ENCODE measurements at places on chromosomes 13 and 19.

DNA sequence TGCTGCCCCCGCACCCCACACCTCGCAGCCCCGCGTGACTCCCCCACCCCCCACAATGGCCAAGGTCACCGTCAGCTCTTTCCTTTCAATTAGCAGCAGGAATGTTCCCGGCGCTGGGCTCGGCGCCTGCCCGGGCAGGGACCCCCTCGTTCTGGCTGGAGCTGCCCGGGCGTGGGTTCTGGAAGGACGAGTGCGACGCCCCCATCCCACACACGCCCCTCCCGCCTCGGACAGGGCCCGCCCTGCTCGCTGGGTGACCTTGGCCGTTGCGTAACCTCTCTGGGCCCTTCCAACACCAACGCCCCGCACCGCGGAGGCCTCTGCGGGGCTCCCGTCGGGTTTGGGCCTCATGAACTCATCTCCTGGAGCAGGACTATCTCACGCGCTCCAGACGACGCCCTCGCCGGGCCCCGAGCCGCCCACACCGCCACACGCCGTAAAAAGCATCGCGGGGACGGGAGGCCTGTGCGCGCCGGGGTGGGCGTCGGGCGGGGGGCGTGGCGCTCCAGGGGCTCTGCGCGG lies 10.3 kb downstream of the PALM start:
- H3K4me1 ChIP-seq: peaks cover 6% of the 10 kb centered on the region
- no peaks in the 10 kb centered on the region for H3K36me3 ChIP-seq
- H3K27ac ChIP-seq: peak overlapping the region; percentile 58
- H3K4me3 ChIP-seq: no peak overlapping the region
- H3K27me3 ChIP-seq: no peaks in the 10 kb centered on the region
- no peak for DNase-seq

- H3K27ac ChIP-seq: no peak overlapping the region
- DNase-seq: no peak
- no peaks in the 10 kb centered on the region for H3K27me3 ChIP-seq
- no peaks in the 10 kb centered on the region for H3K4me1 ChIP-seq
- no peak overlapping the region for H3K4me3 ChIP-seq
Observed at GRCh38 chr19:43806848-43807247, 4.6 kb upstream of the LYPD5 start.

- H3K27me3 ChIP-seq: no peaks in the 10 kb centered on the region
- peaks cover 31% of the 10 kb centered on the region for H3K4me1 ChIP-seq
- peaks cover 89% of the 10 kb centered on the region for H3K36me3 ChIP-seq
- H3K27ac ChIP-seq: no peak overlapping the region
- H3K4me3 ChIP-seq: no peak overlapping the region
Observed at GRCh38 chr19:41302624-41303351, 7.2 kb upstream of the CCDC97 start.

DNA sequence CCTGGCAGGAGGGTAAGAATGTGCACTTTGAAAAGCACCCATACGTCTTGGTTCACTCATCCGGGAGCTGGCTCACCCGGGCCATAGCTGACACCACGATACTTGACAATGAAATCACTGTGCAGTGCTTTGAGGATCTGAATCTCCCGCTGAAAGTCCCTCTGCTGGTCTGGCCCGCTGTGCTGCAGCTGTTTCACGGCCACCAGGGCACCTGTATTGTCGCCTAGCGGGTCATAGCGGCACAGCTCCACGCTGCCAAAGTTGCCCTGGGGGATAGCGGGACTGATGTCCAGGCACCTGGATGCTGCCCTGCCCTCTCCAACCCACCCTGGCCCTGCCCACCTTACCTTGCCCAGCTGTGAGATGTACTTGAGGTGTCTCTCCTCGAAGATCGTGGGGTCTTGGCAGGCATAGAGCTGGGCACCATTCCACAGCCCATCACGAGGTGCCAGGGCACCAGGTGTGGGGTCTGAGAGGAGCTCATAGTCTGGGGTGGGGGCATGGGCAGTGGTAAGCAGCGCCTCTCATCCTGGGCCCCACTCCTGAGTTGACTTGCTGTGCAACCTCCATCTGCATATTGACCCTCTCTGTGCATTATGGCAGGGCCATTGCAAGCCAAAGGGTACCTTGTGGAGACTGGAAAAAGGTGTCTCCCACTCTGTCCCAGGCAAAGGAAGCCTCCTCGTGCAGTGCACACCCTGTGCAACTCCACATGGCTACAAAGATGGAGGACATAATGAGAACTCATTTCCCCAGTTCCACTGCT lies 11.3 kb upstream of the INSL3 start:
- H3K27ac ChIP-seq: no peak overlapping the region
- H3K36me3 ChIP-seq: no peaks in the 10 kb centered on the region
- DNase-seq: no peak

- DNase-seq: no peak
- H3K4me1 ChIP-seq: 0 out of 2 replicates have a peak, but pooled peaks cover under 1% of the 10 kb centered on the region
- no peak overlapping the region for H3K27ac ChIP-seq
- no peaks in the 10 kb centered on the region for H3K36me3 ChIP-seq
Observed at GRCh38 chr13:77528834-77529500, 6.5 kb upstream of the SCEL start.

GRCh38 chr13:48000559-48001113 lies 437 bp downstream of the SUCLA2 start:
- peaks cover 17% of the 10 kb centered on the region for H3K36me3 ChIP-seq
- peak; percentile 64 for DNase-seq
- H3K4me1 ChIP-seq: peaks cover 2% of the 10 kb centered on the region
- no peaks in the 10 kb centered on the region for H3K27me3 ChIP-seq
- peak overlapping the region; percentile 95 for H3K27ac ChIP-seq

- H3K36me3 ChIP-seq: no peaks in the 10 kb centered on the region
- no peak for DNase-seq
- no peak overlapping the region for H3K27ac ChIP-seq
- no peak overlapping the region for H3K4me3 ChIP-seq
- no peaks in the 10 kb centered on the region for H3K4me1 ChIP-seq
Observed at GRCh38 chr13:111893071-111893606, 173.8 kb upstream of the SOX1 start.

DNA sequence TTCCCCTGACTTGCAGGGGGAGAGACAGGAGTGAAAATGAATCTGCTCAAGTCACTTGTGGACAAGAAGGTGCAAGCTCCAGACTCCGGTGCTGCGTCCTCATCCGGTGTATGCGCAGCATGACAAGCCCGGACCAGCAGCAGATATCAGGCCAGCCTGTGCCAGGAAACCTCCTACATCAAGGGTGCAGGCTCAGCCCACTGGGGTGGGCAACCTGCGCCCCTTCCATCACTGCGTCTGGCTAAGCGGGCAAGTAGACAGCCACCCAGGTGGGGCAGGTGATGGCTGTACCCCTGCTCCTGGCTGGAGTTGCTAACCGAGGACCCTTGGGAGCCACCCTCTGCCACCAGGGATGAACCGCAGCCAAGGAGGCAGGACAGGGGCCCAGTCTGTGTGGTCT lies 32.9 kb upstream of the SLC15A1 start:
- peaks cover 3% of the 10 kb centered on the region for H3K4me1 ChIP-seq
- H3K27me3 ChIP-seq: no peaks in the 10 kb centered on the region
- DNase-seq: no peak

DNA sequence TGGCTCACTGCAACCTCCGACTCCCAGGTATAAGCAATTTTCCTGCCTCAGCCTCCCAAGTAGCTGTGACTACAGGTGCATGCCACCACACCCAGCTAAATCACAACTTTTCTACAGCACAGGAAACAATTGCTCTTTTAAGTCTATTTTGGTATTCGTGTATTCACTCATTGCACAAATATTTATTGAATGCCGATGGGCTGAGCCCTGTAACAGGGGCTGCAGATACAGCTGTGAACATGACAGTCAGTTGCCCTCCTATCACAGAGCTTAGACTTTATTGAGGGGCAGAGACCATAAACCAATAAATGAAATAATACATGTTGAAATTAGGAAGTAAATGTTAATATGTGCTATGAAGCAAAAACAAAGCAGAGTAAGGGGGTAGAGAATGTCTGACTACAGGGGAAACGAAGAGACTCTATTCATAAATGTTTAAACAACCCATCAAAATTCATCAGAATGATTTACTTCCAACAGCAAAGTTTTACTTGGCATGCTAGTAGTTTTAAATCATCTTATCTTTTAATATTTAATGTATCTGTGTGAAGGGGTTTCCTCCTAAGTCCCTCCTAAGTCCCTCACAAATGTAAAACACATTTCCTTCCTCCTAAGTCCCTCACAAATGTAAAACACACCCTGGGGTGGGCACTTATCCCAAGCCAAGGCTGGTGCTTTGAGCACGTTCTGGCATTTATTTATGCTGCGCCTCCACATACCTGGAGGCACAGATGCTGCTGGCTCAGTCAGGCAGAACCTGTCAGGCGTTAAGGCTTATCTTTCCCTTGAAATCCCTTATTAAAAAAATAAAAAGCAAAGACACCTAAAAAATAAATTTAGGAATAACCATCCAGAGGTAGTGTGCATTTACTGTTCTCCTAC lies 140.8 kb downstream of the MIPEP start:
- H3K27ac ChIP-seq: no peak overlapping the region
- H3K27me3 ChIP-seq: no peaks in the 10 kb centered on the region

DNA sequence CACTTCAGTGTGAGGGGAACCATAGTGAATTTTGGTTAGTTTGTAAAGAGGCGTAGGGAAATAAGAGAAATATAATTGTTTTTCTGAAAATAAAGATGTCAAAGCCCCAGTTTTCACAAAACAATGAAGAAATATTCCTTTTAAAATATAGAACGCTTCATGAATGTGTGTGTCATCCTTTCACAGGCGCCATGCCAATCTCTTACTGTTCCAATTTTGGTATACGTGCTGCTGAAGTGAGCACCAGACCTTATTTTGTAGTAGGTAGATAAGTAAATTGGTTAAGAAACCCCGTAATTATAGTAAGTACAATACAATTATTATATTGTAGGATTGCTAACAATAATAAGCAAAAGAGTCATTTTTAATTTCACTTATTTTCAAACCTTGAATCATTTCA lies 43.3 kb downstream of the NAA16 start:
- H3K36me3 ChIP-seq: peaks cover 33% of the 10 kb centered on the region
- DNase-seq: no peak
- no peaks in the 10 kb centered on the region for H3K27me3 ChIP-seq
- H3K27ac ChIP-seq: no peak overlapping the region
- no peaks in the 10 kb centered on the region for H3K4me1 ChIP-seq

- H3K36me3 ChIP-seq: no peaks in the 10 kb centered on the region
- no peak overlapping the region for H3K27ac ChIP-seq
- no peaks in the 10 kb centered on the region for H3K4me1 ChIP-seq
Observed at GRCh38 chr19:15476325-15476724, 3.0 kb downstream of the PGLYRP2 start.

DNA sequence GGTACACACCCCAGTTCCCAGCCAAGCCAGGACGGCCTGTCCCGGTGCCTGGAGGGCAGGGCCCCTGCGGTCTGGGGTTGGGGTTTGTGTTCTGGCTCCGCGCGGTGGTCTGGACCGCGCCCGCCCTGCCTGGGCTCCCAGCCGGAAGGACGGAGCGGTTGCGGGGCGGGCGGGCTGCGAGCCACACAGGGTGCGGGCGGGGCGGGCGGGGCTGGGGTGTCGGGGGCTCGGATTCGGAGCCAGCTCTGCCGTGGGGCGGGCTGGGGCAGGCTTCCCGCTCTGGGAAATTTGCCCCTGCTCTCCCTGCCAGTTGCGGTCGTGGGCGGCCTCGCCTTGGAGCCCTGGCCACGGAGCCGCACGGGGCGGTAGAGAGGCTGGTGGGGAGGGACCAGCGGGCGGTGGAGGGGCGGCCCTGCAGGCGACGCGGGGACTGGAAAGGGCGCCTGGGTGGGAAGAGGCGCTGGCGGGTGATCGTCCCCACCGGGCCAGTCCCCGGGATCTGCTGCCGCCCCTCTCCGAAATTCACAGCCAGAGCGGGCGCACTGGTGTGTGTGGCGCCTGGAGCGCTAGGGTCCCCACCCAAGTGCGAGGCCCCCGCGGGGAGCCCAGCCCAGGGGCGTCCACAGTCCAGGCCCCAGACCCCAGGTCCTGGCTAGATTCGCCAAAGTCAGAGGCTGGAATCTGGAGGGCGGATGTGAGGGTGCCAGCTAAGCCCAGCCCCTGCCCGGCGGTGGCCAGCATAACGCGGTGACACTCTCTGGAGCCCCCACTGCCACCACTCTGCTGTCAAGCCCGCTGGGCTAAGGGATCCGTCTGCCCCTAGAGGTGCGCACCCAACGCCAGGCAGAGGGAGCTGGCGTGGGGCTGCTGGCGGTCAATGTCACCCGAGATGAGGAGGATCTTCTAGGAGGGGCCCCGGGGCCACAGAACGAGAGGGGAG lies 11.0 kb upstream of the ZNF492 start:
- DNase-seq: no peak
- no peaks in the 10 kb centered on the region for H3K4me1 ChIP-seq
- H3K36me3 ChIP-seq: no peaks in the 10 kb centered on the region
- no peaks in the 10 kb centered on the region for H3K27me3 ChIP-seq

DNA sequence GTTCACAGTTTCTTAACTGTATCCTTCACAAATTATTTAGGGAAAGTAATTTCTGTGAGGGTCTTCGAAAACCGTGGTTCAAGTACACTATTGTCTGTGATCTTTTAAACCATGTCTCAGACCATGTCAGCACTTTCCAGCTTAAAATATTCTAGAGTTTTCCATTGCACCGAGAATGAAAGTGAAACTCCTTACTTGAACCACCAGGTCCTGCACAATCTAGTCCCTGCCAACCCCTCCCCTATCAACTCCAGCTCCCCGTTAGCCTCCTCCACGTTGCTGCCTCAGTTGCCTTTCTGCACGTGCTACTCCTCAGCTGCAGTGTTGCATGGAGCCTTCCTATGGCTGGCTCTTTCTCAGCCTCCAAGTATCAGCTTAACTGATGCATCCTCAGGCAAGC lies 7.2 kb upstream of the STARD13 start:
- DNase-seq: no peak
- peaks cover 12% of the 10 kb centered on the region for H3K36me3 ChIP-seq
- H3K27ac ChIP-seq: no peak overlapping the region
- H3K27me3 ChIP-seq: no peaks in the 10 kb centered on the region
- no peak overlapping the region for H3K4me3 ChIP-seq
- H3K4me1 ChIP-seq: no peaks in the 10 kb centered on the region

DNA sequence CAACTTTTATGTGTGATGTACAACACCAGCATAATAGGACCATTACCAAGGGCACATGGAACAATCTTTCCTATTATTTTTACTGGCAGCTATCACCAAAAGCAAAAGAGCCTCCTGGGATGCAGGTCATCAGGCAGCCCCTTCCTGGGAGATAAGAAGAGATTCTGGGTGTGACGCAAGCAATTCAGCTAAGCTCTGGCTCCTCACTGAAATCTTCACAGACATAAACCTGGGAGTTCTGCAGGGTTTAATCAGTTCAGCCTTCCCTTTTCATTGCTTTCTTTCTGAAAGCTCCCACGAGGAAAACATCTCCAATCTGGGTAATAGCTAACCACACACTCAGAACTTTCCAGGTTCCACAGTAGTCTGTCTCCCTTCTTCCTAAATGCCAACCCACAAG lies 341.1 kb downstream of the ENOX1 start:
- H3K27me3 ChIP-seq: no peaks in the 10 kb centered on the region
- DNase-seq: no peak
